ENCODE measurements at places on chromosomes 4 and X.

GRCh38 chr4:86449746-86450588 lies 90.1 kb upstream of the MAPK10 start:
- no peak for DNase-seq

DNA sequence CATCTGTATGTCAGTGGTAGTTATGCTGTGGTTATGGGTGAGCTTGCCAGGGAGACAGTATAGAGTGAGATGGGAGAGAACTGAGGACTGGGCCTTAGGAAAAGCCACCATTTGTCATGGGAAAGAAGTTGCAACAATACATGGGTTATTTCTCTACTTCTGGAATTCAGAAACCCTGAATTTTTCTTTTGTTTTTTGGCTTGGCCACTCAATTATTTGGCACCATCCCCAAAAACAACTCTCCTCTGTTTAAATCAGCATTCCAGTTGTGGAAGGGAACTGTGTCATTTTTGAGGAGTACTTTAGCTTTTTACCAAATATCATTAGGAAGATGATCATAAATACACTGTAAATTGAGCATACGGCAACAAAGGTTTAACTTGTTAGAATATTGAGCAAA lies 41.1 kb upstream of the ACSL4 start:
- no peak for DNase-seq

DNA sequence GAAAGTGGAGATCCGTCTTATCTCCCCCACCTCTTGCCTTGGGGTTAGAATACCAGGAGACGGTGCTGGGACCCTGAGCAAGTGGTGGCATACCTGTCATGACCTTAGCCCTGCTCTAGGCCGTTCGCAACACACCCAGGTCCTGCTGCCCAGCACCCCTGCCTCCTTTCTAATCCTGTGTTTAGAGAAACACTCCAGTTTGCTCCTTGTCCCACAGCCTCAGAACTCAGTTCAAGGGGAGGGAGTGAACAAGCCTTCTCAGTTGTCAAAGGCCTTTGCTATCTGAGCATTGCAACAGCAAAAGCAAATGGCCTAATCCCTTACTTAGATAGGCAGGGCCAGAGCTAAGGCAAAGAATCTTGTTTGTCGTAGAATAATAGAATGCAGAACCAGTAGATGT lies 67.9 kb downstream of the CHRNA9 start:
- no peak for DNase-seq

GRCh38 chrX:115679460-115679859 lies 118.5 kb downstream of the PLS3 start:
- no peak for DNase-seq

- DNase-seq, result no peak
Measured at GRCh38 chr4:28469387-28469786, 1608.7 kb downstream of the STIM2 start.

DNA sequence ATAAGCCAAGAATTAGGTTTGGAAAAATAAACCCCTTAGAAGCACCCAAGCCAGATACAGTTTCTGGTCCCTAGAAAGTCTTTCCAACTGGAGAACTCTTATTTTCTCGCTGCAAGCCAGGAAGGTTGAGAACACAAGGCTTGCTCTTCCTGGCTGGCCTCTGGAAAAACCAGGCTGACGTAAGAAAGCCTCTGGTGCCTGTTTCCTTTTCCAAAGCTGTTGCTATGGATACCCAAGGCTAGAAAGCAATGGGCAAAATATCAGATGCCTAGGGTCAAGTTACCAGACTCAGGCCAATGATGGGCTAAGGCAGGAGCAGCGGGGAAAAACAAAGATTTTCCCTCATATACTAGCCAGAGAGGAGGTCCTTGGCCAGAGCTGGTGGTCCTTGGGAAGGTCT lies 281.6 kb downstream of the KLHL13 start:
- DNase-seq, result no peak

- no peak for DNase-seq
Measured at GRCh38 chr4:108149588-108150380, 18.9 kb downstream of the LEF1 start.

GRCh38 chr4:48949518-48950219 lies 36.4 kb upstream of the CWH43 start:
- no peak for DNase-seq

DNA sequence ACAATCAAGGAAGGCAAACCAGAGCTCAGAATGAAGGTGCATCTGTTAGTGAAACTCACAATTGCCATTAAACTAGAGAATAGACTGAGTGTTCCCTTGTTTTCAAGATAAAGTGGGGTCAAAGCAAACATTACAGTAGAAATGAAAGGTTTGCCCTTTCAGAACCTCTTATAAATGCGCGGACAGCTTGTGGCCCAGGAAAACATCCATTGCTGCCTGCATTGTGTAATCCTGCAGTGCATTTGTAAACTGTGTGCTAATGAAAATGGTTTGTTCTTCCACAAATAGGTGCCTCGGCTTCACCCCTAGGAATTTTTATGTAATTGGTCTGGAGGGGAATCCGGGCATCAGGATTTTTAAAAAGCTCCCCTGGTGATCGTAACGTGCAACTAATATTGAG lies 62.8 kb downstream of the SNX25 start:
- DNase-seq, result no peak

DNA sequence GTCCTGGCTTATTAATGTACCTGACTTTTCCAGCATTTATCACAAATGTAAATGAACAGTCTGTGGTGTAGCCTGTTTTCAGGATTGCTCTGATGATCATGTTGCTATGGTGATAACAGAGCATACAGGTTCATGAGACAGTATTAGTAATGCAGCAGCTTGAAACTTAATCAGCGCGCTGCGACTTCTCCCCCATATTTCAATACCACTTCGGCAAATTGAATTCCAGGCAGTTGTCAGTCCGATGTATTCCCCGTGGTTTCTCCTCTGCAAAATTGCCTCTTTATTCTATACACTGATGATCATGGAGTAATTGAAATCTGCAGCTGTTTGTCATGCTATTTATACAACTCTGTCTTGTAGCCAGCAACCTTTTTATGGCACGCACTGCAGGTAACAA lies 239.3 kb downstream of the C4orf33 start:
- DNase-seq, result no peak

DNA sequence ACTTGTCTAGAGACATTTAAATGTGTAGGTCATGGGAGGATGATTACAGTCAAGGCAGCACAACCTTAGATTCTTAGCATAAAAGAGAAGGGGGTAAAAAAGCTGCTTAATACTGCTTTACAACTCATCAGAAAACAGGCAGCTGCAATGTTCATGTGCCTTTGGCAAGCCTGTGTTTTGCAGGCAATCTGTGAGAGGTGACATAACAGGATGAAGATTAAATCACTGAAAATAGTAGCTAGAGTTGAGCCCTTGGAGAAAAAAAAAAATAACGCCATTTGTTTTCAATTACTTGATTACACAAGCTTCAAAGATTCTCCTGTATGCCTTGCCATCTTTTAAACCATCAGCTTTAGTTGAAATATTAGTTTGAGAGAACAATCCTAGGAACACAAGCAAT lies 847.6 kb upstream of the LCORL start:
- DNase-seq, result no peak

DNA sequence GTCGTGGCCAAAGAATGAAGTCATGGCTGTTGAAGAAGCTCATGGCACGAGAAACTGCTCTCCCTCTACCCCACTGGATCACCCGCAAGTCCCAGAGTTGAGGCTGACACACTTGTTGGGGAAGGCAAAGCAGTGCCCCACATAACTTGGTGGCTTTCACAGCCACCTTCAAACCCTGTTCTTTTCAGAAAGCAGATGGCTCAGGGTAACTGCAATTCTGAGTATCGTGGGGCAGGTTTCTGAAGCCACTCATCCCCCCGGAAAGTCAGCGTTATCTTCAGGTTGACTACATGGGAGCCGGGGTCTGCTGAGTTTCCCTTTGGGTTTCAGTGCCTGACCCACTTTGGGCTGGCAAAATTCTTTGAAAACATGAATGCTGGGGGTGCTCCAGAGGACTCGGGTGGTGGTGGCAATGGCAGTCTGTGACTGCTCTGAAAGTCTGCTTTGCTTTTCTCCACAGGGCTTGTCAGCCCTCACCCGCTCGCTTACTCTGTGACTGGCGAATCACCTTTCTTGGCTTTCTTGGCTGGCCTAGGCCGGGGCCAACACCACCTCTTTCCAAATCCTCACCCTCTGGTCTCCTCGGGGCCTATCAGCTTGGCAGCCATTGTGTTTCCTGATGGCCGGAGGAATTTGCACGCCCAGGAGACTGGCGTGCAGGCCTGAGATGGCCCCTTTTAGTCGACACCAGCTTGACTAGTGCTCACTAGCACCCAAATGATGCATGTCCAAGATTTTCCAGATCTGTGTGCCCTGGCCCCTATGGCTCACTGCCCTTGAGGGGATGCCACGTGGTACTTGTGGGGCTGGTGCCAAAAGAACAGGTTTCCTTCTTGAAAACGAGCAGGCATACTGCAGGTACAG lies 7.3 kb downstream of the PPP1R3F start:
- no peak for DNase-seq

GRCh38 chr4:26032142-26032541 lies 118.1 kb downstream of the SMIM20 start:
- no peak for DNase-seq

DNA sequence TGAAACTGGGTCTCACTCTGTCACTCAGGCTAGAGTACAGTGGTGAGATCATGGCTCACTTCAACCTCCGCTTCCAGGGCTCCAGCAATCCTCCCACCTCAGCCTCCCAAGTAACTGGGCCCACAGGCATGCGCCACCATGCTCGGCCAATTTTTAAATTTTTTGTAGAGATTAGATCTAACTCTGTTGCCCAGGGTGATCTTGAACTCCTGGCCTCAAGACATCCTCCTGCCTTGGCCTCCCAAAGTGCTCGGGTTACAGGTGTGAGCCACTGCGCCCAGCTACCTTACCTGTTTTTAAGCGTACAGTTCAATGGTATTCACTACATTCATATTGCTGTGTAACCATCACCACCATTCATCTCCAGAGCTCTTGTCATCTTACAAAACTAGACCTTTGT lies 41.5 kb downstream of the ING2 start:
- no peak for DNase-seq

DNA sequence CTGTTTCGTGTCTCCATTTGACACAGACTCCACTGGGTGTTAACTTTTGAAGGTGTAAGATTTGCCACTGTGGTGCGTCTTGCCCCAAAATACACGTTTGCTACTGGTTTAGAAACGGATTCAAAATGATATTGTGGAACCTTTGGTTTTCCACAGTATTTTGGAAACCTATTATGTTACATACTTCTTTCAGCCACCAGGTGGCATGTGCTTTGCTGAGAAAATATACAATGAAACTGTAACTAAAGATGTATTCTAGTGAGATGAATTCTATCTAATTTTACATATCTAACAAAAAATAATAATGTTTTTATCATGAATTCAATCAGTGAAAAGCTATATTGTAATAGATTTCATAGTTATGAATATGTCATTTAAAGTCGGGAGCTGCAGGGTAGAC lies 28.4 kb upstream of the SLITRK4 start:
- no peak for DNase-seq

GRCh38 chrX:119667111-119667878 lies 25.7 kb downstream of the SEPTIN6 start:
- no peak for DNase-seq

GRCh38 chr4:146049802-146050201 lies 111.2 kb upstream of the ZNF827 start:
- DNase-seq, result peak; percentile 79

DNA sequence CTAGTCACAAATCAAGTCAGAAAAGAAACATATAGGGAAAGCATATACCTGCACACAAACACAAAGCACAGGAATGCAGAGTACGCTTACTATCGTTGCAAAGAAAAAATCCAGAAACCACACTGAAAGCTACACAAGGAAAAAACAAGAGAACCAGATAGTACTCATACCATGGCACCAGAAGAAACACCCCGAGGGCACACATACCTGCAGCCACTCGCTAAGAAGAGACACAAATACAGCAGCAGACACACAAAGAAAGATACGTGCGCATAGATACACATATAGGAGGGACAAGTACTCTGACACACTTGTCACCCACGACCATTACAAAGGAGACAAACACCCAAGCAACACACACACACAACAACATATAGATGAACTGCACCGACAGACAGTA lies 1.4 kb upstream of the SLC38A5 start:
- no peak for DNase-seq

- DNase-seq, result no peak
Measured at GRCh38 chrX:47690175-47690574, 31.2 kb upstream of the UXT start.

DNA sequence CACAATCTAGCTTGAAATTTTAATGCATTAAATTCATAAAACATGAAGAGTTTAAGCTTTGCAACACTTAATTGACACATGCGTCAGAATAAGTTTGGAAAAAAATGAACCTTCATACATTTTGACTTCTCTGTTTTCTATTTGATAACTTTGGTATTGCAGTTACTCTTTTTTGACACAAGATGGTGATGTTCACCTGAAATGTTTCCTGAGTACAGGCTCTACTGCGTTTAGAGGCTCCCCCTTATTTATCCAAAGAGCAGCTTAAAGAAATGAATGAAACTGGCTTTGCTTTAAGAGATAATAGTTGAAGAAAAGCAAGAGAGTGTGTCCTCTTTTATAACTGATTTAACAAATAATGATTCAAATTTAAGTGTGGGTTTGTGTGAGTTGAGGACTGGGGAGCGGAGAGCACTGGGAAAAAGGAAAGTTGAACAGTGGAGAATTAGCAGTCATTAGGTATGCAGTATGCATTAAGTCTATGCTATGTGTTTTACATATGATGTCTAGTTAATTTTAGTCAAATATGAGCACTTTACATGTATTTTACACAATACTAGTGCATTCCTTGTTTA lies 180.6 kb upstream of the NUDT6 start:
- peak; percentile 23 for DNase-seq

DNA sequence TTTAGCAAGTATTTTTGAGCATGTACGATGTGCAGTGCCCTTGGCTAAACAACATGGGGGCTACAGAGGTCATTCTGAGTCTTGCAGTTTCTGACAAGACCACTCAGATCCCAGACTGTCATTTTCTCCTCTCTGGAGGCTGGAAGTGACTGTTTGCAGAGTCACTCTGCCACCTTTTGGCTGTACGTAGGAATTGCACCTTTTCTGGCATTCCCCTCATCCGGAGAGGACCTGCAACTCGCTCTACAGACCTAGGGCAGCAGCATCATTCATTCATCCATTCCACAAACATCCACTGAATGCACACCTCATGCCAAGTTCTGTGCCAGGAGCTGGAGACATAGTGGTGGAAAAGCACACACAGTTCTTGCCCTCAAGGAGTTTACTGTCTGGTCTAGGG lies 160.4 kb upstream of the GPR101 start:
- no peak for DNase-seq

GRCh38 chrX:23810279-23810678 lies 27.3 kb downstream of the SAT1 start:
- DNase-seq, result no peak

- DNase-seq, result no peak
Measured at GRCh38 chr4:138299881-138300280, 57.7 kb upstream of the SLC7A11 start.

GRCh38 chr4:5028480-5028879 lies 9.2 kb upstream of the CYTL1 start:
- no peak for DNase-seq

- DNase-seq, result no peak
Measured at GRCh38 chrX:106247162-106247561, 79.1 kb downstream of the PWWP3B start.

- DNase-seq, result peak; percentile 51
Measured at GRCh38 chr4:53196882-53197771, 168.7 kb downstream of the SCFD2 start.

GRCh38 chrX:15911734-15912550 lies 57.3 kb upstream of the AP1S2 start:
- no peak for DNase-seq

GRCh38 chrX:41085878-41086626 lies 807 bp downstream of the USP9X start:
- DNase-seq, result peak; percentile 12

All from germinal center (tissue), 1 donor.